Activated naive CD8-positive, alpha-beta T cell treated with anti-CD3 and anti-CD28 coated beads, Interleukin-2, amount 50 U/mL, for 16 hours (primary cell): ENCODE measurements at places on chromosomes 13 and 19.

DNA sequence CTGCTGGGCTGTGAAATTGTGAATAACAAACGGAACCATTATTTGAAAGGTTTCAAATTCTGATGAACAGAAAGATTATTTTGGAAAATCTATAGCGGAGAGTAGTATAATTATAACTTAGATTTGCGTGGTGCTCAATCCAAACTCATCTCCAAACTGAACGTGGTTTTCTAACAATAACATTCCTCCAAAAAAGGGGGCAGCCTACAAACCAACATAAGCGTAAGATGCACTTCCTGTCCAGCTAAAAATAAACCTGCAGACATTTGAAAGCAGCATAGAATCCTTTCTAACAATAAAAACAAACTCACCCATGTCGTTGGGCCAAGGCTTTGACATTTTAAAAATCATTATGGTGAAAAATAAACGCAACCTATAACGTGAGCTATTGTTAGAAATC lies 178.4 kb downstream of the COL4A1 start:
- no peak for DNase-seq

GRCh38 chr19:55467236-55468053 lies 2.9 kb upstream of the C19orf85 start:
- no peak for DNase-seq

GRCh38 chr19:18421371-18421959 lies 2.3 kb downstream of the SSBP4 start:
- DNase-seq: no peak

GRCh38 chr13:35826626-35827254 lies 304.4 kb downstream of the DCLK1 start:
- DNase-seq: no peak

GRCh38 chr13:112643759-112644459 lies 45.9 kb upstream of the ATP11A start:
- no peak for DNase-seq

- no peak for DNase-seq
Observed at GRCh38 chr19:47107202-47107952, 6.2 kb downstream of the ZC3H4 start.

GRCh38 chr13:46756977-46757376 lies 40.0 kb downstream of the ESD start:
- DNase-seq: no peak

DNA sequence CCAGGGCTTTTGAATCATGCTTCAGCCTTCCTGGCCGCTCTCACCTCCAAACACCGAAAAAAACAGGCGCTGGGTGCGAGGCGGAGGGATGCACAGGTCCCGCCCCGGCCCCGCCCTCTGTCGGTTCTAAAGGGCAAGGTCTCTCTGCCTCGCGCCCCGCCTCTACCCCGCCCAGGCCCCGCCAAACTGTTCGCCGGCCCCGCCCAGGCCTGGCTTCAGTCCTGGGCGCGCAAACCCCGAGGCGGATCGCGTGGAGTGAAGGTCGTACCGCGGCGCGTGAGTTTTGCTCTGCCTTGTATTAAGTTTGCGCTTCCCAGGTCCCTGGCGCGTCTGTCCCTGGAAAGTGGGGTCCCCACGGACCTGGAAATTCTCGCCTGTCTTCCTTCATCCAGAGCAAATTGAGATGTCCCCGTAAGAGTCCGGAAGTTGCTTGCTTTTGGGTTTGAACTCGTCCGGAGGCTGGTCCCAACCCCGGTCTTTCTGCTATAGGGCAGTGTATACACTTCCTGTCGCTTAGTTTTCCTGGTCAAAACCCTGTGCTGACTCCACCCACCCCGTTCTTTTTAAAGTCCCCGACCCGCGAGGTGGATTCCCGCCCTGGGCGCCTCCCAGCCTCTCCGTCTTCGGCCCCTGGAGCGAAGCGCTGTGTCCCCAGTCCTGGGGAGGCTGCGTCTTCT lies 8.4 kb downstream of the ZNF808 start:
- DNase-seq: peak; percentile 79

GRCh38 chr19:11041966-11042627 lies 47.2 kb upstream of the LDLR start:
- DNase-seq: no peak

GRCh38 chr19:58466760-58467589 lies at the start of gene ZNF324:
ZNF324 (plus strand) TSS chr19:58467080; CDS start chr19:58469186, 2,106 bp downstream.
- peak; percentile 96 for DNase-seq

DNA sequence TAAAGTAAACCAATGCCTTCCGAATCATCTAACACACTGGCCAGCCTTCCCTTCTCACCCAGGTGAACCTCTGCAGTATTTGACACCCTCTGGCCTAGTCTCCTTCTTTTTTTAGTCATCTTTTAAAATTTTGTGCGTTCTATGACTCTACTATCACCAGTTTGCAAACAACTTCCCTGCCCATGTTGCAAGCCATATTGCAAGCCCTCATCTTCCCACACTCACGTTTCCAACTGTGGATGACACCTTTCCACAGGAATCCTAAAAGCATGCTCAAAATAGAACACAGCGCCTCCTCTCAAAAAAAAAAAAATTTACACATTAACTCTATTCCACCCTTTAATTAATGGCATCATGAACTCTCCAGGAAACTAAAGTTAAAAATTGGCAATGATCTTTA lies 440.1 kb downstream of the EFNB2 start:
- no peak for DNase-seq

DNA sequence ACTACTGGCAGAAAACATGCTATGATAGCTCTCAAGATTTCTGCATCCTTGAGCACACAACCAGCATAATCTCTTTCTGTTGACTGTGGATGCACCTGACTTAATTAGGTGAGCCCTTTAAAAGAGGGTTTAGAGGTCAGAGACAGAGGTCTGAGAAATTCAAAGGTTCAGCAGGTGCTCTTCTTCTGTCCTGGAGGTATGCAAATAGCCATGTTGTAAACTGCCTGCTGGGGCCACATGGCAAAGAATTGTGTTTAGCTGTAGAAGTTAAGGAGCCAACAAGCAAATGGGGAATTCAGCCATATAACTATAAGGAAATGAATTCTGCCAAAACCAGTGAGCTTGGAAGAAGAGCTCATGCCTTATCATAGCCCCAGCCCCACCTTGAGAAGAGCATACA lies 11.6 kb upstream of the DCLK1 start:
- DNase-seq: no peak

- no peak for DNase-seq
Observed at GRCh38 chr13:58238972-58239773, 607.6 kb downstream of the PCDH17 start.

GRCh38 chr19:7540761-7541474 lies 5.4 kb downstream of the PNPLA6 start:
- no peak for DNase-seq

DNA sequence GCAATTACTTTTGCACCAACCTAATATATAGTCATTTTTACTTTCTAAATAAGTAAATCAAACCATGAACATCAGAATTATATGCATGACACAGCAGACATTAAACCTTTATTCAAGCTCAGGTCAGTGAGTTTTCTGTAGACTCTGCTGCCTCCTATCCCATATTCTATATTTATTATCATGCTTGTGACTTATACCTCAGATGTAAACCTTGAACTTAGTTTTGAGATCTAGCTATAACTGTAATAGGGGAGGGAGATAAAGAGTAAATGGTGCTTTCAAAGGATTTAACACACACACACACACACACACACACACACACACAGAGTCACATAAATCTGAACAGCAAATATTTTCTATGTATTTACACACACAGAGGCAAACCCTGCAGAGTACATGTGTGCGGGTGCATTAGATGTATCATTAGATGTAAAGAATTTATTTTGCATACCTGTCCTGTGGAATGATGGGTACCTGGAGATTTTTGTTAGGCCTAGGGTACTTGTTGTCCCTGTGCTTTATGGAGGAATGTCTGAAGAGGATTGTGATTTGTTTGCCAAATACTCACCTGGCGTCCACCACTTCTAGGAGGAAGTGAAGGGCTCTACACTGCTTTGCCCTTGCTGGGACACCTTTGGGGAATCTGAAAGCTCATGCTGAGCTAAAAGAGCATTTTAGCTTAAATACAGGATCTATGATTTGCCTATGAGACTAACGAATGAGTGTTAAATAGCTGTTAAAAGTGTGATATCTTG lies 521.9 kb downstream of the KLF5 start:
- DNase-seq: no peak

DNA sequence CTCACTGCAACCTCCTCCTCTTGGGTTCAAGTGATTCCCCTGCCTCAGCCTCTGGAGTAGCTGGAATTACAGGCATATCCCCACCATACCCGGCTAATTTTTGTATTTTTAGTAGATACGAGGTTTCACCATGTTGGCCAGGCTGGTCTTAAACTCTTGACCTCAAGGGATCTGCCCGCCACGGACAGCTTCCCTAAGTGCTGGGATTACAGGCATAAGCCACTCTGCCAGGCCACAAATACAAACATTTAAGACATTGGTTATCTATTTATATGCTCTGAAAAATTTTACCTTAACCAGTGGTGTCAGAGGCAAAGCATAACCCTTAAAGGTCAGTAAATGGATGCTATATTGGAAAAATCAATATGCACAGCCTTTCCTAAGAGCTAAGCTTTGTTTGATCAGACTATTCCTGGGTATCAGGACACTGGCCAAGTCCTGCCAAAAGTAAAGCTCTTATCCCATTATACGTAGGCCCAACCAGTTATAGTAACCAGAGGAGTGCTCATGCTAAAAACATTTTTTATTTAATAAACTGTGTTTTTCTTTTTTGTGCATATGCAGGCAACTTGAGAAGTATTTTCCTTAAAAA lies 56.4 kb upstream of the STARD13 start:
- DNase-seq: no peak

GRCh38 chr13:41648314-41648935 lies 191.1 kb downstream of the RGCC start:
- no peak for DNase-seq

DNA sequence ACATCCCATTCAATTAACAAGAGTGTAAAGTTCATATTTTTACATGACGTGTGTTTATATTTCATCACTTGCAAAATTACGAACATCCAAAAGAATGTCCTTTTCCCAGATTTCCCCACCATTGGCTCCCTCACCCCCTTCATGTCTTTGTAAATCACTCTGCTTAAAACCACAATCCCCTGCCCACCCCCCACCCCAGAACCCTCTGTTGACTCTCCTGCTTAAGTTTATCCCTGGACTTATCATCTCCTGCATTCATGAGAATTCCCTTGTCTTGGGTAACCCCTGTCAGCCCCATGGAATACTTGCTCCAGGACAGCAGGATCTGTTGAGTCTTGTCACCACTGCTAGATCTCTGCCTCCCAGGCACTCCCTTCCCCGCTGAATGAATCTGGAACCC lies 109.9 kb downstream of the COL4A1 start:
- DNase-seq: no peak

DNA sequence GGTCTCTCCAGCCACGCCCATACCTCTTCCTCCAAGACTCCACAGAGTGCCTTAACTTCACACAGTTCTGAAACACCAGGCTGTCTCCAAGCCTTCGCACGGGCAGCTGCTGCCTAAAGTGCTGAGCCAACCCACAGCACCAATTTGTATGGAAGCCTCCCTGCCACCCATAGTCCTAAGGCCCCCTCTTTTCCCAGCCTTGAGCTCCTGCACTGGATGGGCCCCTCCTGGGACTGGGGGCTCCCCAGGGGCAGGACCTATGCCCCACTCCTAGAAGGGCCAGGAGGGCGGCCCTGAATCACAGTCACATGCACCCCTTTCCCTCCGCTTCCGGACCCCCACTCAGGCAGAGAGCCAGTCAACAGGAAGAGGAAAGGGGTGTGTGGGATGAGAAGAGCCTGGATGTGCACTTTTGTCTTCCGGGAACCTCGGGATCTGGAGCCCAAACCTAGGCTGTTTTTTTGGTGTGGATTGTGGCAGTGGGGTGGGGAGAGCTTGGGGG lies 5.1 kb upstream of the FCER2 start:
- DNase-seq: no peak

- DNase-seq: no peak
Observed at GRCh38 chr13:107035778-107036177, 467.8 kb upstream of the ARGLU1 start.

GRCh38 chr13:30735025-30735871 lies at the start of gene ALOX5AP:
ALOX5AP (plus strand) TSS chr13:30735543; CDS start chr13:30735606, 63 bp downstream.
- no peak for DNase-seq

- no peak for DNase-seq
Observed at GRCh38 chr13:79457948-79458347, 23.0 kb upstream of the NDFIP2 start.
